Aorta (tissue), 5 donors: ENCODE measurements at places on chromosomes 6 and 20.

DNA sequence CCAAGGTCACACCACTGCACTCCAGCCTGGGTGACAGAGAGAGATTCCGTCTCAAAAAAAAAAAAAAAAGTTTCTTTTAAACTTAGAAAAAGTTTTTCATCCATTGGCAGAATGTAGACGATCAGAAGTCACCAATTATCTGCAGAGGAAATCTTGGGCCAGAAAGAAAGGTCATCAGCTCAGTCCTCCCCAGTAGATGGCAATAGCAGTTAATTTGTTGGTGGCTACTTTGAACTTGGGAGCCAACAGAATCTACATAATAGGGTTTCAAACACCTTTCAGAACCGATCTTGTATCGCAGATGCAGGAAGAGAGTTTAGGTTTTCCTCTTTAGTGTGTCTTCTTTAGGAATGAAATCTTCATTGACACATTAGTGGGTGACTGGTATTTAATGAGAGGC is 41.7 kb downstream of the LBP start:
- DNase-seq = no peak

GRCh38 chr6:30097902-30098768 is 14.8 kb downstream of the TRIM31 start:
- no peak for DNase-seq

GRCh38 chr6:558089-558488 is 98.8 kb downstream of the HUS1B start:
- no peak for DNase-seq

DNA sequence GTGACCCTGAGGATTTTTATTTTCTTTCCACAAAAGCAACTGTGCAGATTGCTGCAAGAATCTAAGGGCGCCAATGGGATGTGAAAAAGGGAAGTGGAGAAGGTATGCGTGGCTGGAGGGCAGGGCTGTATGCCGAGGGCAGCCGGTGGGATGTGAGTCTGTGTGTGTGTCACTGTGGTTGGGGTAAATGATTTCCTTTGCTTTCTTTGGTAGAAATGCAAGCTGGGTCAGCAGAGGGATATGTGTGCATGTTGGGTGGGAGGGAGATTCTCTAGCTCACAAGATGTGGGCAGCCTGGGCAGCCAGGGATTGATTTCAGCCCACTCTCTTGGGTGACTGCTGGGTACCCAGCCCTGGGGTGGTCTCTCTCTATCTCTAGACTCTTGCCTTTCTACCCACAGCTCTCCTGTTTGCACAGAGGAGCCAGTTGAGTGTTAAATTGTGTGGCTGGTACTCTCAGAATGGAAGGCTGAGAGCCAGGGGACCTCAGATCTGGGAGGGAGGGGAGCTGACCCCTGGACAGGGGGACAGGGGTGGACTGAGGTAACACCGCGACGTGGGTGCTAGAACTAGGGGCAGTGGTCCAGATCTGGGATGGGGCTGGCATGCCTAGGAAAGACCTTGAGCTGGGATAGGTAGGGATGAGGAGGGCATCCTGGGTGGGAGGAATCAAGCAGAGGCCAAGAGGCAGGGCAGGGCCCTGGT is 136.8 kb upstream of the RNF24 start:
- DNase-seq = no peak

DNA sequence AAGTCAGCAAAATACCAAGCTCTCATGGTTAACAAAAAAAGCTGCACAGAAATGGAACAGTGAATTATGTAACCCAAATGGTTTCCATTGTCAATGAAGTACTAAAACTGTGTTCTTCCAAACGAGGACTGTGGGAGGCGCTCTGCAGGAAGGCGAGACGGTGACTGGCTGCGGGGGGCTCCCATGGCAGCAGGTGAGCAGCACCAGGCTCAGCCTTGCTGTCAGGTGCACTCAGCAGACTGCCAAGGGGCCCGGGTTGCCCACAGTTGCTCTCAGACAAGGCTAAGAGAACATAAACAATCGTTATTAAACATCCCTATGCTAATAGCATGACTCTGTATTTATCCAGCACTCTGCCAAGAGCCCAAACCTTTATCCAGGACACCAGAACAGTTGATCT is 630.3 kb upstream of the ARID1B start:
- DNase-seq = no peak

DNA sequence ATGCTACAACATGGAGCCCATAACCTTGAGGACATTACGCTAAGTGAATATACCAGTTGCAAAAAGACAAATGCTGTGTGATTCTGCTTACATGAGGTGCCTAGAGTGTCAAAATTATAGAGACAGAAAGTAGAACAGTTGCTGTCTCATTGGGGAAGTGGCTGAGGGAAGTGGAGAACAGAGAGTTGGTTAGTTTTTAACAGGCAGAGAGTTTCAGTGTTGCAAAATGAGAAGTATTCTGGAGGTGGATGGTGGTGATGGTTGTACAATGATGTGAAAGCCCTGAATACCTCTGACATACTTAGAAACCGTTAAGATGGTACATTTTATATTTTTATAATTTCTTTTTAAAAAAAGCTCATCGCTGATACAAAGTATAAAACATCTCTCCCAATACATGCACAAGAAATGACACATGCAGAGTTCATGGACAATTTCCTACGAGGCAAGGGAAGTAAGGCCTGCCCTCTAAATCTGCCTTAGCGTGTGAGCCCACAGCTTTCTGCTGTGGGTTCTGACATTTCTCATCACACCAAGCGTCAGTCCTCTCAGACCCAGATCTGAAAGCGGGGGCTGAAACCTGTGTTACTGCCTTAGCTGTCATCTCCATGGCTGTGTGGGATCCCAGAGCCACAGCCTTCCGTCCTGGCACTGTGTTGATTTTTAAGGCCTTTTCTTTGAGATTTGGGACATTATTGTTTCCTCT is 126.0 kb downstream of the RNASET2 start:
- DNase-seq = no peak

GRCh38 chr6:1908784-1909183 is 299.1 kb downstream of the FOXC1 start:
- DNase-seq = no peak

GRCh38 chr6:22904431-22904830 is 335.1 kb downstream of the HDGFL1 start:
- DNase-seq = no peak

GRCh38 chr6:44003345-44004061 is 123.7 kb downstream of the MRPL14 start:
- peak; percentile 44 for DNase-seq

DNA sequence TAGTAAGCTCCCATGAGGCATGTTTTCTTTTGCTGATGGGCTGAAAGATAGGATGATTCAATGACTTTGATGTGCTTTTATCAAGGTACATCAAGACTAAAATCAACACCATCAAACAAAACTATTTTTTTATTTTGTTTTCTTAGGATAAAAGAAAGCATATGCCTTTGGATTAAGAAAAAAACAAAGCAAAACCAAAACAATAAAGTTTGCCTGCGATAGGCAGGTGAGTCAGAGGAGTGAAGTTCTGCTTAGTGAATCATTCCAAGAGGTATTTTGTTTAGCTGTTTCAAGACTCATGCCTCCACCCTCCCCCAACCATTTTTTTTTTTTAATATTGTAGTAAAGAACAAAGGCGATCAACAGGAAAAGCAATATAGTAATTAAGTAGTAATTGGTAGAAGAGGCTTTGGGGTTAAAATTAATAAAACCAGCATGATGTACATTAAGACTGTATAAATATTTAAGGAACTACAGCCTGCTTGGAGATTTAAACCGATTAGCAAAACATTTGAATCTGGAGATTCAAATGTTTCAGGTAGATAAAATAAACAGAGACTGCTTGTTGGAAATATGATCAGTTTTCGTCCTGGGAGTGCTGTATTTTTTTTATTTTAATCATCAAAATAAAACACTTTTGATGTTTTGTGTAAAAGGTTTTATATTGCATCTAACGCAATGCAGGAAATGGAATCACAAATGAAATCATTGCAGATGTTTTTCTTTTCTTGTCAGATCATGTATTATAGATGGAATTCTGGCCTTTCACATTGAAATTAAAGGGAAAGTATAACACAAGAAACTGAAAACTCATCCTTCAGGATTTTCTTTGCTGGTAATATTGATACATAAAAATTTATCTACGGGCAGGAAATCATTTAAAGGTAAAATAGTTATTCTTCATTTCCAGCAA is 482.3 kb upstream of the MANEA start:
- no peak for DNase-seq

DNA sequence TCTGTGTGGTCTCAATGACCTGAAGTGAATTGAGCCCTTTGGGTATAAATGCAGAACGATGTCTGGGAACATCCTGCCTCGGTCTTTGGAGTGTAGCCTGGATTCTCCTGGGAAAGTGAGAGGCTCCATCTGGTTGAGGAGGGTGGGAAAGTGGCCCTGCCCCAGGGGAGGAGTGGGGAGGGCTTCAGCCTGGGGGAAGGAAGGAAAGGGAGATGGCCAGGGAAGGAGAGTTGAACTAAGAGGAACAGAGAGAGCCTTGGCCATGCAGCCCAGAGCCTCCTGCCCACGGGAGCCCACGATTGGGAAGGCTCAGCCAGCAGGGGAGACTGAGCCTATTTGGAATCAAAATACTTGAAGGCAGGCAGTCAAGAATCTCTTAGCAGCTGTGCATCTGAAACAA is 2.3 kb upstream of the EPB41L1 start:
- no peak for DNase-seq

DNA sequence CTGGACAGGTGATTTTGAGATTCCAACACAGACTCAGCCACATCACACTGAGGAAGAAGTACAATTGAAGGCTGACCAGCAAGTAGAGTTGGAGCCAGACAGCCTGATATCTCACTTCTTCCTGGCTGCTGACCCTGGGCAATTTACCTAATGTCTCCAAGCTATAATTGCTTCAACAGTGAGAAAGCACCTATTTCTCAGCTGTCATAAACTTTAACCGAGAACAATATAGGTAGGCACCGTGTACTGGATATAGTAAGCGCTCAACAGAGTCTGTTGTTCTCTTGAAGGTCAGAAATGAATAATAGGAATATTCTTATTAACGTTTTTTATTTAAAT is 28.3 kb downstream of the STX7 start:
- DNase-seq = no peak

- DNase-seq = peak; percentile 38
Observed at GRCh38 chr20:64131406-64131805, 24.0 kb upstream of the NPBWR2 start.

DNA sequence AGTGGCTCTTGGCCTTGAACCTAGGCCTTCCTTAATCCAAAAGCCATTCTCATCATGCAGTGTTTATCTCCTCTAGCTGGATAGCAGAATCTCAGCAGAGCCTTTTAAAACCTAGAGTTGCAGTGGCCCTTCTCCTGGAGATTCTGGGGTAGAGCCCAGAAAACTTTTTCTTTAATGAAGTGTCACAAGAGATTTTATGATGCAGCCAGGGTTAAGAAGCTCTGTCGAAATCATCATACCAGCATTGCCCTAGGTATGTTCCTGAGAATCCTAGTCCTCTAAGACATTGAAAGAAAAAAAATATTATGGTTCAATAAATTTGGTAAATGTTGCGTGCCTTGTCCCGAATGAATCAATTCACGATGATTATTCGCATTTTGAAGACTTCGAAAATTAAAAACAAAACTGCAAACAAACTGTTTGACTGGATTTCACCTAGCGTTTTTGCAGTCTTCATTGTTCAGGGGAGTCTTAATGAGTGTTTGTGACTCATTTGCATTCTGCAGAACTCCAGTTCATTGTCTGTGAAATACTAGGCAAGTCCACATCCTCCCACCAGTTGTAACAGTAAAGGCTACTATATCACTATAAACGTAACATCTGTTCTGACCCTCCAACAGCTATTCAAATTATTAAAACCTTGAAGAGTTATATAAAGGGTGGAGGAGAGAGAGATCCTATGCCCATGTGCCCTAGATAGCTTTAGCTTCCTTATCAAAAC is 198.6 kb downstream of the UST start:
- DNase-seq = no peak

GRCh38 chr20:10329387-10330005 is 104.5 kb downstream of the MKKS start:
- no peak for DNase-seq

DNA sequence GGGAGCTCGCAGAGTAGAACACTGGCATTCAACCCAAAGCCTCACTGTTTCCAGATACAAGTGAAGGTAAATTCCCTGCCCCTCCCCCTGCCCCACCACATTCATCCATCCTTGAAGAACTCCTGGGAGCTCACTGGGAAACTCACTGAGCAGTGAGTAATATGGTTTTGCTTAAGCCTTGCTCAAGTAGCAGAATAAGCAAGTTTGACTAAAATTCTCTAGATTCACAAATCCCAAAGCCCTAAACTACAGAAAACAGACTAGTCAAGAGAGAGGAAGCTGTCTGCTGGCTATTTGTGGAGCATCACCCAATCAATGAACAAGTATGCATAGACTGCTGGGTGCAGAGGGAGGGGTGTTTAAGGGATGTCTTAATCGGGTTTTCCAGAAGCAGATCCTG is 82.1 kb downstream of the UNC5CL start:
- no peak for DNase-seq

DNA sequence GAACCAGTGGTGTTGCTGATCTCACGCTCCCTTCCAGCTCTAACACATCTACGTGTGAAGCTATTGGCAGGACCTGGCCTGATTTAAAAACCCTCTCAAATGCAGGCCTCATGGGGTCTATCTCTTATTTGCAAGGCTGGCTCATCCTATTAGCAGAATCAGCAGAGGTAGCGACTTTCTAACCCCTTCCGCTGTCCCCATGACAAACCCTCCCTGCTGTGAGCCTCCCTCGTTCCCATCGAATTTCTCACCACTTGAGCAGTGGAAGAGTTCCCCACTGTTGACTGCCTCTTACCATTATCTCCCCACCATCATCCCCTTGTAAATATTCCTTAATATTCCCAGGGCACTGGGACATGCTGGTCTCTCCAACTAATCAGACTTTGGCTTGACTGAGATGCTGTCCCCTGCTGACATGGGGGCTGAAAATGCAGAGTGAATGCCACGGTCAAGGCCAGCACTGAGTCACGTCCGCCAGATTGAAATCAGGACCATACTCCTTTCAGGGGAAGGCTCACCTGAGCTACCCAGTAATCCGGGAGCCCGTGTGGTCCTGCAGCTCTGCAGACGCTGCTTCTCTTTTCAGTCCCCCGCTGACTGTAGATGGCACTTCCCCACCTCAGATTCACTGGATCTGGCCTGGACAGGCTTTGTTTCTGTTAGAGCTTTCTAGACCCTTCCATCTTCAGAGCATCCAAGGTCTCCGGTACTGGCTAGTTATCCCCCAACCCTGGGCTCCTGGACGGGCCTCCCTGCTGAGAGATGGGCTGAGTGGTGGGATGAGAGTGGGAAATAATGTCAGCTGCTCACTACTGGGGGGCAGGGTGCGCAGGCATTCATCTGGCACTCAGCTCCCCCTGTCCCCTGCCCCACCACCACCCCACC is 23.1 kb downstream of the AAR2 start:
- DNase-seq = peak; percentile 44

DNA sequence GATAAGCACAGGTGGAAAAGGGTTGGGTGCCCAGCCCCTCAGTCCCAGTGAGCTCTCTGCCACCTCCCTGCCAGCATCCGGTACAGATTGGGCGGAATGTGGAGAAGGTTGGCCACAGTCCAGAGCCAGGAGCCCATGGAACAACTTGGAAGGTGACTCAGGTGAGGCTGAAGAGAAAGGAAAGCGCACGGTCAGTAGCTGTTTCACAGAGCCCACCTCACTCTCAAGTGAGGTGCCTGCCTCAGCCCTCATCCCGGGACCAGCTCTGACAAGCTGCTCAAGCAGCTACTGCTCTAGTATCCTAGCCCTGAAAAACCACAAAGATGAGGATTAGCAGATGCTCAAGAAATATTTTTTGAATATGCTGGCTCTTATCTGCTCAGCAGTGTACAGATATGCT is 1.1 kb upstream of the MMP24OS start:
- DNase-seq = no peak
